ENCODE measurements at places on chromosomes 16 and 17.

DNA sequence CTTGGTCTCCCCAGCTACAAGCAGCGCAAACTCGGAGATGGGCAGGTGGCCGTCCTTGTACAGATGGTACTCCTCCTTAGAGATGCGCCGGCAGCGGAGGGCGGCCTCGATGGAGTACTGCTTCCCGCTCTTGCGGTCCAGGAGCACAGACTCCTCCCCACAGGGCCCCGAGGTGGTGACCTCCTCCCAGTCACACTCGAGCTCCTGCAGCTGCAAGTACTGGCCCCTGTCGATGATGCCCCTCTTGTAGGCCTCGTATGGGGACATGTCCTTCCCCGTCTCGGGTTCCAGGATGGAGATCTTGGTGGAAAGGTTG lies 7.2 kb downstream of the CDK3 start:
- no peak for DNase-seq

DNA sequence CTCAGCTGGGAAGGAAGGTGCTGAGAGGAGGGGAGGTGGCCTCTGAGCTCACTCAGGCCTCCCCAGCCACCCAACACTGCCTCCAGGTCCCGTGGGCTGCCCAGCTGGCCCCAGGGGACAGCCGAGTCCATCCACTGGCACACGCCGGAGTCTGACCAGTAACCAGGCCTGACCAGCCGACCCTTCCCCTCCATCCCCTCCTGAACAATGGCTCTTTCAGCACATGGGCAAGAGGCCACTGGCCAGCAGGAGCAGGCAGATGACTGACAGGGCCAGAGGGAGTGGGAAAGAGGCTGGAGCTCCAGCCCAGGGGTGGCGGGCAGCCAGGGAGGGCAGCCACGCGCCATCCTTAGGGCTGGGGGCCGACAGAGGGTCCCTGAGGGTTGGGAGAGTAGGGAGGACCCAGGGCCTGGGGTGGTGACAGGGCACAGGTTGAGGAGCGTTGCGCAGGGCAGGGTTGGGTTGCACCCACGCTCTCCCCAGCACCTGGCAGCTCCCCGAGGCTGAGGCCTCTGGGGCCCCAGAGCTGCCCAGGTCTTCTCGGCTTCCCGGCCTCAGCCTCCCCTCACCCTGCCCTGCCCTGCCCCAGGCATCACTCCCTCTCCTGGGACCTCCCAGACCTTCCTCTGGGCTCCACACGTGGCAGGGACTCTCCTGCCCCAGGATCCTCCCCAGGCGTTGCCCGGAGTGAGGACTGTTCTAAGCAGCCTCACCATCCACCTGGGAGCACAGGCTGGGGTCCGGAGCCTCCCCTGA lies 20.2 kb upstream of the SLC38A10 start:
- no peak for DNase-seq

DNA sequence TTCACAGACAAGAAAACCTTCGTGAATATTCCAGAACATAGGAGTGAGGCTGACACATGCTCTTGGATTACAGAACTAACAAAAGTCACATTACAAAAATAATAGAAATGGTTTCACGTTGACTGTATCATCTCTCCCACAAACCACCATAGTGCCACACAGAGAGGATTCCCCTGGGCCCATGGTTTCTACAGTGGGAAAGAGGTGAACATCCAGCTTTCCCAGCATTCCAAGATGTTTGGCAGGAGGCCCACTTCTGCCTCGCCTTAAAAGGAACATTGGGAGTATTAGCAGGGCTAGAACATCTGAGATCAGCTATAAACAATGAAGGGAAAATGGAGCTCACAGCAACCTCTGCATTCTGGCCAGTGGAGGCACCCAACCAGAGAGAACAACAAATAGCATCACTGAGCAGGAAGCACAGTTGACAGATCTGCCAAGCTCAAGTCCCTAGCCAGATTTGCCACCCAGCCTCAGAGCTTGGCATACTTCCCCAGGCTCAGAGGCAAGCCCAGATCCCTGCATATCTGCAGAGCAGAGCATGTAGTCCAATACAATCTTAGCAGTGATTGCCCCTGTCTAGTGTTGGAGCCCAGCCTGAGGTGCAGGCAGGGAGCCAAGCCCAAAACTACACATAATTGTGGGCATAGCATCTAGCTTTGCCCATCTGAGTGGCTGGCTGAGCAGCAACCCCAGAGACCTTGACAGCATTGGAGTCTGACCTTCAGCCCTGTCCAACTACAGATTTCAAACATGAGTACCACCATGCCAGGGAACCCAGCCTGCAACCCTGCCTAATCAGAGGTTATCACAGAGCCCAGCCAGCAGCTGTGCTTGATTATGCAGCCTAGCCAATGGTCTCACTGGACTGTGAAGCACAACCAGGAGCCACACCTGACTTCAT lies 260.4 kb downstream of the CEP112 start:
- DNase-seq, result no peak

DNA sequence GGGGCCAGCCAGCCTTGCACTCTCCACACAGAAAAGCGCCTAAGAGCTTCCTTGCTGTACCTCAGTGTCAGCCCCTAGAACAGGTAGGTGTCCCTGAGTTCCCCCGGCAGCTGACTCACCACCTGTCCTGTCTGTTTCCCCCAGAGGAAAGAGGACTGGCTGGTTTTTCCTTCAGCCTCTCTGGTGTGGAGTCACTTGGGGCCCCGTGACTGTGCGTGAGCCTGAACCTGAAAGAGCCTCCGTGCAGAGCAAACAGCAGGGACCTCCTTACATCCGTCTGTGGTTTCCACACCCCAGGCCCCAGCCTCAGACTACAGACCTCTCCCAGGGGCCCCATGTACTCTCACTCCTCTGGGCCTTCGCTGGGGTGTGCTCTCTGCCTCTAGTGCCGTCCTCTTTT lies 87.8 kb downstream of the GNAO1 start:
- DNase-seq, result peak; percentile 63

DNA sequence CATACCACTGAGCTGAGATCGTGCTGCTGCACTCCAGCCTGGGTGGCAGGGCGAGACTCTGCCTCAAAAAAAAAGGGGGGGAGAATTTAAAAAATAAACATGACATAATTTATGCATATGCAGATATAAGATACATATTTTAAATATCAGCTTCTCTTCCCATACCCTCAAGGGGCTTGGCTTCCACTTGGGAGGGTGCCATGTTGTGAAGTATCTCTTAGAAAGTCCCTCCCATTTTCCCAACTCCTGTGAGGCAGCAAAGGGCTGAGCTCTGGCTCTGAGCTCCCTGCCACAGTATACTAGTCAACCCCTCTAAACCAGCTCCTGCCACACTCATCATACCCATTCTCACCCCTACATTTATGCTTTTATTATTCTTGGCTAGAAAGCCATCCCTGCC lies 39.4 kb downstream of the MYH11 start:
- no peak for DNase-seq

- DNase-seq, result no peak
Observed at GRCh38 chr16:30680326-30680725, 18.6 kb upstream of the SRCAP start.

DNA sequence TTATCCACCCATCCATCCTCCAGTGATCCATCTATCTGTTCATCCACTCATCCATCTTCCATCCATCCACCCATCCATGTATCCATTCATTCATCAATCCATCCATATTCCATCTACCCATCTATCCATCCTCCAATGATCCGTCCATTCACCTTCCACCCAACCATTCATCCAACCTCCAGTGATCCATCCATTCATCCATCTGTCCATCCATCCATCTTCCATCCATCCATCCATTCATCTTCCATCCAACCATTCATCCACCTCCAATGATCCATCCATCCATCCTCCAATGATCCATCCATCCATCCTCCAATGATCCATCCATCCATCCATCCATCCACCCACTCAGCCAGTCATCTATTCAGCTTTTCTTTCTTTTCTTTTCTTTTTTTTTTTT lies 156.5 kb upstream of the WSCD1 start:
- DNase-seq, result no peak

- no peak for DNase-seq
Observed at GRCh38 chr17:2867441-2868424, 71.5 kb downstream of the RAP1GAP2 start.

DNA sequence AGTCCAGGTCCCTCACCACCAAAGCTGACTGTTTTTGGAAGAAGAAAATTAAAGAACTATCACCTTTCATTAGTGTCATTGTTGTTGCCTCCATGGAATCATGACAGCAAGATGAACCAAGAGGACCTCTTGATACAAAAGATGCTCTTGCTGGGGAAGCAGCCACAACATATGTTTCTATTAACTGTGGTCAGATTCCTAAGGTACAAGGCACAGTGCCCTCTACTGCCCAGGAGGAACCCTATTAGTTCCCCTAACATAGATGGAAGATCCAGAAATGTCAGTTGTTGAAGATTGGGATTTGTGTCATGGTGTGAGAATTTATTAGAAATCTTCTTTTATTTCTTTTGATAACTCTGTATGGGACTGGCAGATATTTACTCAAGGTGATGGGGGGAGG lies 188.2 kb upstream of the ANKFN1 start:
- no peak for DNase-seq

GRCh38 chr17:49447628-49448302 lies 33.1 kb upstream of the PHB1 start:
- DNase-seq, result no peak

DNA sequence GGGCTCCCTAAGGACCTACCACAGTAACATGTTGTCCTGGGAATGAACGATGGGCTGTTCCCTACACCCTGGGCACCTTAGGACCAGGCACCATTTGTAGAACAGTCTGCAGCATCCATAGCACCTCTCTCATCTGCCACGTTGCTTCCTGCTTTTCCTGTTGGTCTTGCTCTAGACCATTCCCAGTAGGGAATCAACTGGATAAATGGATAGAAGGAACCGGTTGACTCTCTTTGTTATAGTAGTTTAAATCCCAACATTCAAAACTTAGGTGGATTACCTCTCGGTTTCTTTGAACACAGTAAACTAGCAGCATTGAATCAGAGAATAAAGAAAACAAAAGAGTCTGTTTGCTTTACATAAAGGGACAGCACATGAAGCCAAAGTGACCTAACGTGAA lies 159.1 kb downstream of the HS3ST3B1 start:
- no peak for DNase-seq

GRCh38 chr16:56281249-56281805 lies 90.0 kb downstream of the GNAO1 start:
- DNase-seq, result no peak

DNA sequence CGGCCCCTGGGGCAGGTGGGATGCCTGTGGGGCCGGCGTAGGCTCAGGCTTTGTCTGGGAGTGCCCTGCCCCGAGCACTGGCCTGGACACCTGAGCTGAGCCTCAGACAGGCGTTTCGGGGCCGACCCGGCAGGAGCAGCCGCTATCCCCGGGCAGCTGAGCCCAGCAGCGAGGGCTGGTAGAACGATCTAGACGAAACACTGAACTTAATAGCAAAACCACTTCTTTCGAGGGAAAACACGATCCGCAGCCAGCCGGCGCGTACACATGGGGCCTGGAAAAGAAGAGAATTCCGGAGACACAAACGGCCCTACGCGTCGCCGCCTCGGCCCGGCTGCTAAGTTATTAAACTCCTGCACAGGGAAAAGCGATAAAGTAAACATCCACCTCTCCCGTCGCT lies 22.0 kb upstream of the SSTR5 start:
- DNase-seq, result no peak

DNA sequence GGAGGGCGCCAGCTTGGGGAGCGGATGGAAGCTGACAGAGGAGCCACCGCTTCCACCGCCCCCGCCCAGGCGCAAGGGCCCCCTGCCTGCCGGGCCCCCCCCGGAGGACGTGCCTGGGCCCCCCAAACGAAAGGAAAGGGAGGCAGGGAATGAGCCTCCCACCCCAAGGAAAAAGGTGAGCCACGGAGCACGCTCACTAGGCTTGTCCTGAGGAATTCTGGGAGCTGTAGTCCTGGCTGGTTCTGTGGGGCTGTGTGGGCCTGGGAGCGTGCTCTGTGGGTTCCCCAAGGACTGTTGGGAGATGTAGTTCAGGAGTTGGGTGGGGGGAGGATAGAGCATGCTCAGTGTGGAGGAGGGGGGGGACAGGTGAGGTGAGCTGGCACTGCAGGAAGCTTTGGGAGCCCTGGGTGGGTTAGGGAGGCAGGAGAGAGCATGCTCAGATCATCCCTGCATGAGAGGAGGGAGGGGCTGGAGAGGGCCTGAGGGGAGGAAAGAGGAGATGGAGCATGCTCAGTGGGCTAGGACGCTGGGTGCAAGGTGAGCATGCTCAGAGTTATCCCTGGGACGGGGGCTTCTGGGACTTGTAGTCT lies 4.5 kb downstream of the FBXL19 start:
- DNase-seq, result peak; percentile 33

DNA sequence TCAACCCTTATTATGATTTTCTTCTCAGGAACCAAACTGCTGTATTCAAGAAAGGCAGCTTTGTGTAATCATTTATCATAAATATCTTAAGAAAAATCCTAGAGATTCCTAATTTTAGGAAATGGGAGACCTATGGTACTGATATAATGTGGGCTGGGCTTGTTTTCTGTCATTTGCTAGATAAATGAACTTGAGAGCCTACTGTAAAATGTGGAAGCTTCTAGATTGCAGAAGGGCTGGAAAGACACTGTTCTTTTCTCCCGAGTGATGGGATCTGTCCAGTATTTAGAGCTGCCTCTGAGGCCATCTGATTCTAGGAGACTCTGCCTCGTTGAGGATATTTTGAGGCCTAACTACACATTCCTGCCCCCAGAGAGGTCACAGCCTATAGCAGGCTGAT lies 19.9 kb upstream of the STH start:
- DNase-seq, result no peak

DNA sequence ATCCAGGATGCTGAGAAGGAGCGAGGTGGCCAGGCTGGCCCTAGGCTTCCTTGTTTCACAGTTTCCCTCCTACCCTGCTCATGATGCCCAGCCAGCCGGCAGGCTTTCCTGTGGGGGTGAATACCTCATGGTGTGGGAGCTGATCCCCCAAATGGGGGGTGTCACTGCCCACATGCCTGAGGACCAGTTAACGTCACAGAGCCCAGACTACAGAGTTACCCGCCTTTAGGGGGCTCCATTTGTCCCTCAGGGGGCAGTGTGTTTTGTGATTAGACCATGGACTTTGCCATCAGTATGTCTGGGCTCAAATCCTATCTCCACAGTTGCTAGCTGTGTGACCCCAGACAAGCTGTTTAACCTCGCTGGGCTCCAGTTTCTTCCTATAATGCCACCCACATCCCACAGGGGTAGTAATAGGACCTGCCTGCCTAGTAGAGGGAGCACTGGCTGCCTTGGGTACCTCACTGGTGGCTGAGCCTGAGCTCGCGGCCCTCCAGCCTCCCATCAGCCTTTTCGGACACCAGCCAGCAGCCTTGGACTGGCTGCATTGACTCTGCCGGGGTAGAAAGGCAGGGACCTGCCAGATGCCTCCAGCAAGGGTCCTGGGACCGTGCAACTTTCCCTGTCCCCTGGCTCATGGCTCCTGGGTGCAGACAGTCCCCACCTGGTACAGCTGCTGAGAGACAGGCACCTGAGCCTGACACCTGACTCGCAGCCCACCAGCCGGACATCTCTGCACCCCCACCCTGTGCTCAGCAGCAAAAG lies 87.5 kb upstream of the GSE1 start:
- no peak for DNase-seq

- DNase-seq, result no peak
Observed at GRCh38 chr17:81026266-81027036, 8.5 kb upstream of the BAIAP2 start.

- DNase-seq, result peak; percentile 90
Observed at GRCh38 chr17:42561897-42562387, at the start of gene COASY. COASY (plus strand) TSS chr17:42562148; CDS start chr17:42562623, 475 bp downstream.
